ENCODE measurements at places on chromosomes 2 and 18.

- DNase-seq = peak; percentile 30
Measured at GRCh38 chr2:72116081-72116533, 31.6 kb downstream of the CYP26B1 start.

DNA sequence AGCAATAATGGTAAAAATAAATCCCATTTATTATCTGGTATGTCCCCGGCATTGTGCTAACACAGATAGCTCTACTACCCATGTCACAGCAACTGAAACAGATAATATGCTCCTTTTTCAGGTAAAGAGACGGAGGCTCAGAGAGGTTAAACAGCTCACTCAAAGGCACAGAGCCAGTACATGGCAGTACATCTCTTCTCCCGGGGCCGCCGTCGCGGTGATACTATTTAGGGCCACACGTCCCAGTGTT, 693 bp upstream of the PDK1 start:
- no peak for DNase-seq

DNA sequence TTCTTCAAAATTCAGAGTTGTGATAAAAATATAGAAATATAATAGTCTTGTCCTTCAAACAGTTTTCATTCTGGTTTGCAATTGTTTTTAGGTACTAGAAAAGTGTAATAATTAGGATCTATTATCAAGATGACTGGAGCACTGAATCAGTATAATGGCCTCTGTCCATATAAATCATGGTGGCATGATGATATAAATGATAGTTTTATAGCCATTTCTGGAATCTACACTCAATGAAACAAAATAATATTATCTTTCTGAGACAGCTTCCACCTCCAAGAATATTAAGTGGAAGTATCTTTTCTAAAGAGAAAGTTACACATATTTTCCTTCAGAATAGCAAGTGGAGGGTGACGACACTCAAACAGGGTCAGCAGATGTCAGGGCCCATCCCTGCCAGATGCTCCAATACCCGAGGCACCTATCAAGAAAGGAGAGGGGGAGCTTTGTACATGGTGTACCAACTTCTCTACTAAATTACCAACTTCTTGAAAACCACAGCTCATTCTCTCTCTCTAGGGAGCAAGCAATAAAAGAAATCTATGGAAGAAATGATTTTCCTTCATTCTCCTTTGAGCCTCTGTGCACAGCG, 882.7 kb upstream of the CHAC2 start:
- DNase-seq = no peak

- DNase-seq = no peak
Measured at GRCh38 chr18:13868501-13869271, 44.7 kb downstream of the MC5R start.

- no peak for DNase-seq
Measured at GRCh38 chr2:140491876-140492275, 1638.9 kb downstream of the LRP1B start.

GRCh38 chr18:36772241-36772723, 56.5 kb downstream of the TPGS2 start:
- no peak for DNase-seq

DNA sequence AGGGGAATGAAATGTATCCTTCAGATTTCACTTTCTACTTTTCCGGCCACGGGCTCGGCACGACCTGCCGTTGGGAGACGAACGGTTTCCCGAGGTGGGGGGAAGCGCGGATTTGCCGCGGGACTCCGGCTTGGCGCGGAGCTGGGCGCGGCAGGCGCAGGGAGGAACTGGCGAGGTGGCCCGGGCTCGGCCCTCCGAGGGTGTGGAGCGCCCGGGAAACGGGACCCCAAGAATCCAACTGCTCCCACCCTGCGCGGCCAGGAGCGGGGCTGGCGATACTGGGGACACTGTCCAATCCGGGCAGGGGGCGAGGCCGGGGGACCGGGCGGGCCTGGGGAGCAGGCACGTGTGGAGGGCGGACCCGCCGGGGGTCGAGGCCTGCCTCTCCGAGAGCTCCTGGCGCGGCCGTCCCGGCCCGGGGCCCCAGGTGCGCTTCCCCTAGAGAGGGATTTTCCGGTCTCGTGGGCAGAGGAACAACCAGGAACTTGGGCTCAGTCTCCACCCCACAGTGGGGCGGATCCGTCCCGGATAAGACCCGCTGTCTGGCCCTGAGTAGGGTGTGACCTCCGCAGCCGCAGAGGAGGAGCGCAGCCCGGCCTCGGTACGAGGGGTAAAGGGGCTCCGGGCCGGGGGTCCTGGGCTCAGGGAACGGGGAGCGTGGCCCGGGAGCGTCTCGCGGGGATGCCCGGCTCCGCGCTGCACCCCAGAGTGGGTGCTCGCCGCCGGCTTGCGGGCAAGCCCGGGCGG, at the start of gene ANXA4:
Gene ANXA4, plus strand, starts transcription at position 560 of the 747 bp plus-strand sequence. CDS start 39,432 bp downstream, outside the sequence.
- peak; percentile 56 for DNase-seq

DNA sequence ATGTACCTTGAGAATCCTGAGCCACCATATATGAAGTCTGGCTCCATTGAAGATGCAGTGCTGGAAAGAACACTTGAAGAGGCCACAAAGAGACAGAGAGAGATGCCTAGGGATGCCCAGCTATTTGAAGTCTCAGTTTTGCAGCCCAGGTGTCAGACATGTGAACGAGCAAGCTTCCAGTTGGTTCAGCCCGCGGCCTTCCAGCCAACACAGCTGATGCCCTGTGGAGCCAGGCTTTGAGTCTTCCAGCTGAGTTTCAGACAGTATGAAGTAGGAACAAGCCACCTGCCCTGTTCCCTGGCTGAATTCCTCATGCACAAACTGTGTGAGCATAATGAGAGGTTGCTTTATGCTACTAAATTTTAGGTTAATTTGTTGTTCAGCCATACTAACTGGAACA, 108.8 kb downstream of the SPHKAP start:
- DNase-seq = no peak

DNA sequence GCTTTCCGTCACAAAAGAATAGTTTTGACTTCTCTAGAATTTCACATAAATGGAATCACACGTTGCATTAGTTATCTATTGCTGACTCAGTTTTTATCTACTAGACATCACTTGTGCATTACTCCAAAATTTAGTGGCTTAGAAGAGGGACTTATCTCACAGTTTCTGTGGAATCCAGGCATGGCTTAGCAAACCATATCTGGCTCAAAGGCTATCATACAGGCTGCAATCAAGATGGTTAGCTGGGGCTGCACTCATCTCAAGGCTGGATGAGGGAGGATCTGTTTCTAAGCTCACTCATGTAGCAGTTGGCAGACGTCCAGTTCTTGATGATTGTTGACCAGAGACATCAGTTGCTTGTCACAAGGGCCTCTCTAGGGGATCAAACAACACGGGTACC, 6.6 kb upstream of the DSC3 start:
- DNase-seq = no peak

DNA sequence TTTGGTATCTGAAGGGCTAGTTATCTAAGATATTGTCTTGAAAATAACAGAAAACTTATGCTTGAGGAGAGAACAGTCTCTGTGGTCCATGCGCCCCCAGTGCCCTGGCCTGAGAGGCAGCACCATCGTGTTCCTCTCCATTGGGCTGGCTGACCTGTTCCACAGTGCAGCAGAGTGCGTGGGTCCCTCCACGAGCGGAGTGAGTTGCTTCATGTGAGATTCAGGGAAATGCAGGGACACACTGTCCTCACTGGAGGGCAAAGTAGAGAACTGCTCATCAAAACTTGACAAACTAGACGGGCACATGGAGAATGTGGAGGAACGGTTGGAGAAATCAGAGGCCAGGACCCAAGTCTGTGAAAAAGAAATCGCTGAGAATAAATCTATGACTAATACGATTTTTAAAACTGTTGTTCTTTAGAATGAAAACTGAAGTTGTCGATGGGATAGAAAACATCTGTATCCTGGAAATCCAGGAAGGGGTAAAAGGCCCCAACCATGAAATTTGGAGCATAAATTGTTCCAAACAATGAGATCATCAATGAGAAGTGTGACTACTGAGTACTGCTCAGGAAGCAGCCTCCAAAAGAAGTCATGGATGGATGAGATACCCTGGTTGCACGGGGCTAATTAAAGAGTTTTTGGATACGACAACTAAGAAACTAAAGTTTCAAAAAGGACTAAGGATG, 58.1 kb downstream of the REV1 start:
- no peak for DNase-seq

- DNase-seq = no peak
Measured at GRCh38 chr2:40497251-40497859, 45.5 kb upstream of the SLC8A1 start.

- DNase-seq = no peak
Measured at GRCh38 chr2:240915526-240916341, 9.6 kb downstream of the CROCC2 start.

GRCh38 chr2:113233593-113234550, 44.8 kb downstream of the PAX8 start:
- no peak for DNase-seq

DNA sequence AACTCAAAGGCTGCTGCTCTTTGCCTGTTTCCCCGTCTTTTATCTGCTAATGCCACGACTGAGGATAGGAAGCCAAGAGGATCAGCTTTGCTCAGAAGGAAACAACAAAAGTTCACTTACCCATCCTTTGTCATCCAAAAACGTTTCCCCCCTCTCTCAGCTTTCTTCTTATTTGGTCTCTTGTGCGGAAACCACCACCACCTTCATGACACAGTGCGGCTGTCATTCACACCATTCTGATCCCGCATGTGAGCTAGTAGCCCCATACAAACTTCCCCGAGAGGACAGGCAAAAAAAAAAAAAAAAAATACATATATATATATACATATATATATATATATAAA, 656 bp downstream of the LRRTM4 start:
- DNase-seq = no peak

- no peak for DNase-seq
Measured at GRCh38 chr18:37565101-37565976, at the start of gene CELF4. Gene CELF4 (minus strand): TSS chr18:37565798.

DNA sequence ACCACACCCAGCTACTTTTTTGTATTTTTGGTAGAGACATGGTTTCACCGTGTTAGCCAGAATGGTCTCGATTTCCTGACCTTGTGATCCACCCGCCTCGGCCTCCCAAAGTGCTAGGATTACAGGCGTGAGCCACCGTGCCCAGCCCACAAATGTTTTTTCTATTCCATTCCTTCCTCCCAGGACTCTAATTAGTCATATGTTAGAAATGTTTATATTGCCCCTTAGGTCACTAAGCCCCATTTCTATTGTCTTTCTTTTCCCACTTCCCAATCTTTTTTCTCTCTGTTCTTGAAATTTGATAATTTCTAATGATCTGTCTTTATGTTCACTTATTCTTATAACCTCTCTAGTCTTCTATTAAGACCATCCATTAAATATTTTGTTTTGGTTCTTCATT, 31.3 kb upstream of the CDCA7 start:
- no peak for DNase-seq

DNA sequence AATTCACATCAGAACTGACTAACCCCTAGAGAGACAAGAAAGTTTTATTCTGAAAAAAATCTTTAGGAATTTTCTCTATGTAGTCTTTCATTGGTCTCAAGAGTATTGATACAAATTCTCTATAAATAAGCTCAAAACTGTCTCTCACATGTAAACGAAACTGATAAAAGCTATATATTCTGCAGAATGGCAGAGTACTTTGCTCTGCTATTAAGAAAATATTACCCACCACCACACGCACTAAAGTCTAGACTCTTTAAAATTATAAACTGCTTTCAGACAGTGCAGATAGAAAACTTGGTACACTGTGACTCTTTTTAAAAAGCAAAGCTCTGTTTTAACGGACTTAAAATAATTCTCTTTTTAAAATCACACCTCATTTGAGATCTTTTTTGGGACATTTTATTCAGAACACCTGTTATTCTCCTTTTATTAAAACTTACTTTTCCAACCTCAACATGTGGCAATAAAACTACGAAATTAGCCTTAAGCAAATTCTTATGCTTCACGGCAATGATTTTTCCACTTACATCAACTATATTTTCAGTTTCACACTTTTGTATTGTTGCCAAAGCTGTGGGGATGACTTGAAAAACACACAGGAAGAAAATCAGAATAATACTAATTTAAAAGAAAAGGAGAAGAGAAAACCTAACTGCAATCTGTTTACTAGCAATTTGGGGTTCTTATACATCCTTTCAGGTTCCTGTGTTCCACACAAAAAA, 58.0 kb downstream of the CCDC88A start:
- peak; percentile 33 for DNase-seq

DNA sequence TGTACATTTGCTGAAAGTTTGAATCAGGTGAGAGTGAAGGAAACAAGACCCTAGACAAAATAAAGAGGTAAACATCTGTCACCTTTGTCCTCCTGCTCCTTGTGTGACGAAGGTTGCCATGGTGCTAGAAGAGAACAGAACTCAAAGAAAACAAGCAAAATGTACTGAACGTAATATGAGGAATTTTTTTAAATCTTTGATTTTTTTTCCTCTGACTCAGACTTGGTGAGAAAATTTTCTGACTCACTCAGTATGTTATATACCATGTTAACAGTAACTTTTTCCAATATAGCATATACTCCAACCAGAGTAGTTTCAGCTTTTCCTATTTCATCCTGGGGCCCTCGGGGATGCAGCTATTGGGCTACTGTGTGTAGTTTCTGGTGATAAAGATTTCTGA, 2114.6 kb upstream of the PIK3C3 start:
- no peak for DNase-seq

GRCh38 chr2:120820953-120821279, 85.2 kb downstream of the GLI2 start:
- DNase-seq = no peak

DNA sequence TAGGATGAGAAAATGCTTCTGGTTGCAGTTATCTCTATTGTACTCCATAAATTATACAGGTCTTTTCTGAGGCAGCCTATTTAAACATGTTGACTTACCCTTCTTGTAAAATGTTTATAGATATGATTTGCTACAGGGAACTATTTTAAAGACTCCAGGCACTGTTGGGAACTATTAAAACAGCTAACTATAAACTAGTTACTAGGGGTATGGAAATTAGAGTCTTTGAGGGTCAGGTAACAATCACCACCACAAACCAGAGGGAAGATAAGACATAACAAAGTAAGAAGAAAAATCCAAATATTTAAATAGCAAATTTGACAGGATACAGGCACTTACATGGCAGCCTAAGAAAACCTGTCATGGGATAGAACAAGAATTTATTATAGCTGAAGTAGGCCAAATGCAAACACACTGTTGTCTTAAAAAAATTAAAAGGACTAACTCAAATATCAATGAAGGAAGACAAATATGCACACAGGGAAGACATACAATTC, 251.0 kb upstream of the CWC22 start:
- no peak for DNase-seq

- DNase-seq = no peak
Measured at GRCh38 chr2:211854832-211855231, 683.8 kb downstream of the ERBB4 start.

All from germinal center (tissue), 1 donor.